ENCODE measurements at places on chromosomes 12 and 14.

- no peak for DNase-seq
These were observed 8.6 kb upstream of the G2E3 start for GRCh38 chr14:30550335-30550734.

DNA sequence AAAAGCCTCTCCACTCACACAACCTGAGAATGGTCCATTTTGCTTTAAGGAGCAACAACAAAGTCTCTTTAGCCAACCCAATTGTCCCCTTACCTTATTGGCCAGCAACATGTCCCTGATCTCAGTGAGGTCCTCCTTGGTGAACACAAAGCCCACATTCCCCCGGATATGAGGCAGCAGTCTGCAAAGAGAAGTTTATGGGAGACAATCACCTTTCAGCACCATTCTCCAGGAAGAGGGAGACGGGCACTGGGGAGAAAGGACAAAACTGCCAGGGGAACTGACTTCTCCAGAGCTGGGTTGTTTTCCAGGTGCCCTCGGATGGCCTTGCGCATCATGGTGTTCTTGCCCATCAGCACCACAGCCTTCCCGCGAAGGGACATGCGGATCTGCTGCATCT lies 1.9 kb downstream of the RPLP0 start:
- no peak for DNase-seq

DNA sequence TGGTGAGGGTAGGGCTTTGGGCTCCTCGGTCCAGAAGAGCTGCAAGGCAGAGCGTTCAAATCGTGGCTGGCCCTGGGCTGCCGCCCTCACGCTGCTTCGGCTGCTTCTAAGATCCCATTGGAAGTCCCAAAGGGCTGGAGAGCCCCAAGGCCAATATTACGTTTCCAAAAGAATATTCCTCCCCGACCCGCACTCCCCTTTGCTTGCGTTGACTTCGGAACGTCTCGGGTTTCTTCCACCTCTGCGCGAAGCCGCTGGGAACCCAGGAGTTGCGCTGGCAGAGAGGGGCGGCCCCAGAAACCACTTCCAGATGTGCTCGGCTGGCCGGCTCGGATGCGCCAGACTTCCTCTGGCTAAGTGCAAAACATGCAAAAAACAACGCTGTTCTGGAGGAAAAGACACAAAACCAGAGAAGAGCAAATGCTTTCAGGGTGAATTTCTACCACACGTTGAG lies at the start of gene GLT8D2:
Gene GLT8D2, minus strand, starts transcription at position 285 of the 454 bp plus-strand sequence. CDS start 30,539 bp downstream, outside the sequence.
- no peak for DNase-seq

DNA sequence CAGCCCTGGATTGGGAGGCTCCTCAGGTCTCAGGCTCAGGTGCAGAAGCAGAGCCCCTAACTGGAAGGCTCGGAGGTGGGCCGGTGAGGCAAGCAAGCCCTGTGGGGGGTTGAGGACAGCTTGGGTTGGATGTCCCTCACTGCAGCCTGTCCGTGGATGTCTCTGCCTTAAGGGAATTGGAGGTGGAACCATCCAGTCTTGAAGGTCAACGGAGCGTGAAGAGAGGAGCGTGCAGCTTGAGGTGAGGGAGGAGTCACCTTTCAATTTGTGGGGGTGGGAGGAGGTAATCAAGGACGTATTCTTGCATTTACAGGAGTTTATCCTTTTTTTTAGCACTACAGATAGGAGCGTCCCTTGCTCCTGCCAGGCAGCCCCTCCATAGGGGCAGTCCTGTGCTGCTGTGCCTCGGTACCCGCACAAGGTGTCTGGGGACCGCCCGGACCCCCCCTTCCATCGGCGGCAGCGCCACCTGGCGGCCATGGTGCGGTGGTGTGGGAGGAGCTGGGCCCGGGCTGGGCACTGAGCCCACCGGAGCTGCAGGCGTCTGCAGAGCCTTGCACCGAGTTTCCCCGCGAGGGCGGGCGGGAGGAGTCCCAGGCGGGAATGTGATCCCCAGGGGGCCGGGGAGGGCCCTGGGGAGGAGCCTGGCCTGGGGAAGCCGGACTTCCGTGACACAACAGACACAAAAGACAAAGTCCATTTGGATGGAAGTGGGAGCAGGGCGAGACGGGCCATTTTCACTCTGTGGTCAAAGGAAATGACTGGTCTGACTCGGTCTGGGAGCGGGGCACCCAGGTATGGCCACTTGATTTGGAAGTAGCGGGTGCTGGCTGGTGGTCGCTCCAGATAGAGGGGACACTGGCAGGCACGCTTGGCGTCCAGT lies 864 bp downstream of the DNAJC22 start:
- no peak for DNase-seq

GRCh38 chr14:44170556-44170955 lies 336.5 kb downstream of the FSCB start:
- DNase-seq, result no peak

DNA sequence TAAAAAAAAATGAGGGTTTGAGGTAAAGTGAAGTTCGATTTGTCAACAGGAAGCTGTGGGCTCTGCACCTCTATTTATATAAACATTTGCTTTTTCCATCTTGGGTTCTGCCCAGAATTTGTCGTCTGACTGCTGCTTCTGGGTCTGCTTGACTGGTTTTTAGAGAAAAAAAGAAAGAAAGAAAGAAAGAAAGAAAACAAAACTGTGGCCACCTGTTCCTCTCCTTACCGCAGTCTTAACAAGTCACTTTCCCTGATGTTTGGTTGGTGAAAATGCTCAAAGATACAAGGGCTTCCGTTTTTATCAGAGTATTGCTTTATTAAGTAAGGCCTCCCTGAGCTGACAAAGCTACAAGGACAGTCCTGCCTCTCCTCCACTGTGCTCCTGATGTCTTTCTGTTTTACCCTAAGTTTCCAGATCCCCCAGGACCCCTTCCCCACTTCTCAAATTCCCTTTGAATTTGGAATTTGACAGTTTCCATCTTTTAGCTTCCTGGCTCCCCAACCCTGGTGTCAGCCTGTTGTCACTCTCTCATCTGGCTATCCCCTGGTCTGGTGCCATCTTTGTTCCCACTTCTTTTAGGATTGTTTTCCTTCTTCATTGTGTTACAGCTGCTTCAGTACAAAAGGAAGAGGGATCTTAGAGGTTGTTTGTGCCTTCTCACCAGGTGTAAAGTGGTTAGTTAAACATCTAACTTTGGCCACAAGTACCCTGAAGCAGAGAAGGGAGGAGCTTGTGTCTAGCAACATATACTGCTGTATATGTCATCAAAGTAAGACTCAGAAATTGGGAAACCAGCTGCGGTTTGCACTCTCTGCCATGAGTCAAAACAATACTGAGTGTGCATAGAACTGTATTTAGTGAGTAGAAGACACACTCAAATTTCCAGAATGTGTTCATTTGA lies 18.0 kb downstream of the MFAP5 start:
- DNase-seq, result no peak

All from NCI-H1436 treated with DMSO at 0.1 percent for 48 hours (cell line).